ENCODE measurements at places on chromosomes 11 and 22.

DNA sequence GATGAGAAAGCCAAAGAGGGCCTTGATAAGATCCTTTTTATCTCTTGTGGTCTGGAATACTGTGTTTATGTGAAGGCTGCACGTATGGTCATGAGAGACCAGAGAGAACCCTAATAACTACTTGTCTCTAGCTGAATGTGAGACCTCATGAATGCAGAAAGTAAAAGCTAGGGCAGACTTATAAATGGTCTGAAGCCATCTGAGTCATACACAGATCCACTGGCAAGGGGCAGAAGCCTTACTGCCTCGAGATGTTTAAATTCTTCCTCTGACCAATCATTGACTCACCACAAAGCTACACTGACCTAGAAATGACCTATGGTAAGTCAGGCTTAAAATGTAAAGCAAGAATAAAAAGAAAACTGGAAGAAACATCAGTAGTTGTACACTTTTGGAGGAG lies 22.7 kb upstream of the OR4B1 start:
- DNase-seq = no peak

GRCh38 chr11:88353835-88354496 lies 16.4 kb upstream of the CTSC start:
- DNase-seq = no peak

GRCh38 chr11:27616711-27617110 lies 83.5 kb downstream of the BDNF start:
- DNase-seq = no peak

- DNase-seq = no peak
Measured at GRCh38 chr11:66494935-66495334, 14.7 kb downstream of the DPP3 start.

- DNase-seq = no peak
Measured at GRCh38 chr22:45859231-45860161, 117.5 kb downstream of the WNT7B start.

DNA sequence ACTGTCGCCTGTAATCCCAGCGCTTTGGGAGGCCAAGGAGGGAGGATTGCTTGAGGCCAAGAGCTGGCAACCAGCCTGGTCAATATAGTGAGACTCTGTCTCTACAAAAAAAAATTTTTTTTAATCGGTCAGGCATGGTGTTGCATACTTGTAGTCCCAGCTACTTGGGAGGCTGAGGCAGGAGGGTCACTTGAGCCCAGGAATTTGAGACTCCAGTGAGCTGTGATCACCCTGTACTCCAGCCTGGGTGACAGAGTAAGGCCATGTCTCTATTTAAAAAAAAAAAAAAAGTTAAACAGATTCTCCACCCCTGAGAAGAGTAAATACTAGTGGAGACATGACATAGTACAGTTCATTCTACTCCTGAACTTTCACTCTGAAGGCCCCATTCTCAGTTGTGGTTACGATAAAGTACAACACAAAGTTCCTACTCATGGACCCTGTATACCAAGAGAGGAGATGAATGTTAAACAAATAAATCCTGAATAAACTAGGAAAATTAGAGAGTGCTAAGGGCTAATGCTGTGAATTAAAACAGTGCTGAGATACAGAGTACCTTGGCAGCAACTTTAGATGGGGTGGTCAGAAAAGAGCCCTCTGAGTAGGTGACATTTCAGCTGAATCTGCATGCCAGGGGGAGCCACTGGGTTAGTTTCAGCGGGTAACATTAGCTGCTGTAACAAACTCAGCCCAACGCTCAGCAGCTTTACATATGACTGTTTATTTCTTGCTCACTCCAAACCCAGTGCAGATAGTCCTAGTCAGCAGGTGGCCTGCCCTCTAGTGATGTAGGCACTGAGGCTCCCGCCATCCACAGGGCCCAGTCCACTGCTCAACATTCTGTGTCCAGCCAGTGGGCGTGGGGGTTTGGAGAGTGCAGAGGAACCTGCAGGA lies 75.1 kb downstream of the DBX1 start:
- DNase-seq = no peak

DNA sequence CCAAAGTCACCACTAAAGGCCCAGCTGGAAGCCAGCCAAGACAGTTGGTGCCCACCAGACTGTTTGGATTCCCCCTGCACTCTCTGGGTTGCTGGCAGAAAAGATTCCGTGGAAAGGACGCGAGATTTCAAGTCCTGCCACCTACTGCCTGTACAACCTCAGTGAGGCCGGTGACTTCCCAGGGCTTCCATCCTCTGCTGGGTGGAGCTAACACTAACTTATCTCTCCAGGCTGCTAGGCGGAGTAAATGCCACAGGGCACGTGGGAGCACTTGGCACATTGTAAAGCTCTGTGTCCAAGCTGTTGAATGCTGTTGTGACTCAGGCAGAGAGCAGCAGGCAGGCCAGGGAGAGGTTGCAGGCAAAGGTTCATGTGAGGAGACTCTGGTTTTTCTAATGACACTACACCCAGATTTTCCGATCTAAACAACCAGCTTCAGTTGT lies 50.9 kb upstream of the CDON start:
- no peak for DNase-seq

GRCh38 chr11:6321356-6321755 lies 1.1 kb upstream of the CAVIN3 start:
- no peak for DNase-seq

GRCh38 chr11:1226226-1226985 lies 3.5 kb downstream of the MUC5B start:
- no peak for DNase-seq

- DNase-seq = no peak
Measured at GRCh38 chr11:87252869-87253268, 215.1 kb downstream of the TMEM135 start.

- no peak for DNase-seq
Measured at GRCh38 chr11:105790840-105791239, 181.0 kb downstream of the GRIA4 start.

GRCh38 chr22:35544827-35545226 lies 4.2 kb downstream of the RASD2 start:
- no peak for DNase-seq

GRCh38 chr22:42696331-42696967 lies 24.2 kb downstream of the A4GALT start:
- DNase-seq = no peak

DNA sequence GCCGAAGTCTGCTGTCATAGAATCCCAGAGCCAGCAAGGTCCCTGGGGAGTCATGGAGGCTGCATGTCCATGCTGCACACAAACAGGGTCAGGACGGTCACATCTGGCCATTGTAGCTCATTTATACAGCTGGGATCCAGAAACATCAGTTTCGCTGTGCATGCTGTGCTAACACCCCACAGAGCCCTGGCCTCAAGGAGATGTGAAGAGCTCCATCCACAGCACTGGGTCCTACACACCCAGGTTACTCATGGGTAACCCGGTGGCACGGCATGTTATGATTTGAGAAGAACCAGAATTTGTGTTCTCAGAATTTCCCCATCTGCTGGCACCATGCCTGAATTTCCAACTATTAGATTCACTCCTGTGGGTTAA lies 146.3 kb upstream of the ARHGAP20 start:
- no peak for DNase-seq

DNA sequence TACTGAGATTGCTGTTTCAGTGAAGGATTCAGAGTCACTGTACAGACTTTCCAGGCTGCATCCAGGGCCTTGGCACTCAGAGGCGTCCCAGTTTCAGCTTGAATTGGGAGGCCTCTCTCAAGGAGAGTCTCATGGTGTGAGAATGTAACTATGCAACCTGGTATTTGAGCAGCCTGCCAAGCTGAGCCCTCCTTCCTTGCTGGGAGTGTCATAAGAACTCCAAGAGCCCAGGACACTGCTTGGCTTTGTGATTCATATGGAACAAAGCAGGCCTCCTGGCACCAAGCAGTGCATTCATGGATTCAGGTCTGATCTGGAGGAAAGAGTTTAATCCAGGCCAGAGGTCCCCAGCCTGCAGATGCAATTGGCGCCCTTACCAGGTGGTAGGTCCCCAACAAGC lies 171.7 kb downstream of the DBX1 start:
- DNase-seq = no peak

Data from stimulated activated CD4-positive, alpha-beta T cell treated with anti-CD3 and anti-CD28 coated beads, Interleukin-1b, Interleukin-23, amount 100 ng/mL, for 4 hours (primary cell).